ENCODE measurements at places on chromosomes 11 and 22.

DNA sequence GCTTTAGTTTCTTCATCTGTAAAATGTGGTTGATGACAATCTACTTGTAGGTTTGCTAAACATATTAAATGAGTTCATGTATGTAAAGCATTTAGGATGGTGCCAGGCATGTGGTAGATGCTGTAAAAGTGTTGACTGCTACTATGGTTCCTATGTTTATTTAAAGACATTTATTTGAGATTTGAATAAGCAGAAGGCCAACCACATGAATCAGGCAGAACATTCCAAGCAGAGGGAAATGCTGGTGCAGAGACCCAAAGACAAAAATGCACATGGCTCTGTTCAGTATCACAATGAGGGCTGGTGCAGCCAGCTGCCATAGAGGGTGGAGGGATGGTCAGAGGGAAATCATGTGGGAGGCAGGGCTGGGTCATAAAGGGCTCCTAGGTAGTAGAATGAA, 156.2 kb upstream of the PDGFD start:
- no peak for DNase-seq

DNA sequence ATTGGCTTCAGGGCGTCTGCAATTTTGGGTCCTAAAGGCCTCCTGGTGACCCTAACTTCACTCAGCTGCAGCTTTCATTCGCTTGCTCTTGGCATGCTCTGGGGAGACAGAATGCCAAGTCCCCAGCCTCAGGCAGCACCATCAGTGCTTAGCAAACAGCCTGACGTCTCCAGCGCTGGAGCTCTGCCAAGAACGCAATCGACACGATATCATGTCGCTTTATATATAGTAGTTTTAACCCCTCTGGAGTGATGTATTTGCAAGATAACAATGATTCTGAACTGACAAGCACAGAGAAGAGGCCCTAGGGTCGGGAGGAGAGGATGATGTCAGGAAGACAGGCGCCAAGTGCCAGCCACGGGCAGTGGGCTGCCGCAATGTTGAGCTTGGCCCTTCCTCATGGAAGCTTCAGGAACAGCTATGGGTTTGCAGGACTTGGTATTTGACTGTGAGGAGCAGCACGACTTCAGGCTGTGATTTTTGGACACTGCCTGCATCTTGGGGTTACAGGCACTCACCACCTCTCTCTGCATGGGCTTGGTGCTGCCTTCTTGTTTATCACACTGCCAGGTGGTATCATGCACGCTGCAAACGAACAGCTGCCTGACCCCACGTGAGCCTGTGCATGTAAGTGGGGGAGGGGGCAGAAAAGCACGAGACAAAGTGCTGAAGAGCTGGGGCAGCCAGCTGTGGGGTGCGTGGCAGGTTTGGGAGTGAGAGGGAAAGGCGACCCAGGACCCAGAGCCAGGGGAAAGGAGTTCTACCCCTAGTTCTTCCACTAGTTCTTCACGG, 26.1 kb downstream of the B3GAT1 start:
- DNase-seq = no peak

DNA sequence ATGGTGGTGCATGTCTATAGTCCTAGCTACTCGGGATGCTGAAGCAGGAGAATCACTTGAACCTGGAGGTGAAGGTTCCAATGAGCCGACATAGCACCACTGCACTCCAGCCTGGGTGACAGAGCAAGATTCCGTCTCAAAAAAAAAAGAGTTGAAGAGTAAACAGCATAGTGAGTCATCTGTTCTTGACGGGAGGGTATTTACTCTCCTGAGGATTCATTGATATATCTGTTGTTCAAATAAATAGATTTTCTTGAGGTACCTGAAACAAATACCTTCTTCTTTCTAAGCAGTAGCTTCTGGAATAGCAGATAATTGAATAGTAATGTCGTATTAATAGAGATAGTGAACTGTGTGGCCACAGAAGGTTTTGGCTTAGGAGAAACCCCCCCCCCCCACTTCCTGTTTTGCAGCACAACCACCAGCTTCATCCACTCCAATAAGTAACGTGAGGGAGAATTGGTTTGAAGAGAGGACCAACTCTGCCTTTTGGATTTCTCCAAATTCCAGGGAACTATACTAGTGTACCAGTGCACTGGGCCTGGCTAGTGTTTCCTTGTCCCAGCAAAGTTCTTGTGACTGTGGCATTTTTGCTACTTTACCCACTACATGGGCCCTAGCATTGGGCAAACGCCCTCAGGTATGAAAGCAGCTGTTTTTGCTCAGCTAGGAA, 90.0 kb downstream of the PRMT3 start:
- no peak for DNase-seq

- DNase-seq = no peak
Observed at GRCh38 chr11:102955624-102956023, at the start of gene MMP13. MMP13 (minus strand) TSS chr11:102955732; CDS start chr11:102955705, 27 bp downstream.

GRCh38 chr11:75878933-75879332, 63.9 kb downstream of the UVRAG start:
- DNase-seq = no peak
